Left ventricle myocardium inferior (tissue), 1 donor: ENCODE measurements at places on chromosomes 3 and 15.

DNA sequence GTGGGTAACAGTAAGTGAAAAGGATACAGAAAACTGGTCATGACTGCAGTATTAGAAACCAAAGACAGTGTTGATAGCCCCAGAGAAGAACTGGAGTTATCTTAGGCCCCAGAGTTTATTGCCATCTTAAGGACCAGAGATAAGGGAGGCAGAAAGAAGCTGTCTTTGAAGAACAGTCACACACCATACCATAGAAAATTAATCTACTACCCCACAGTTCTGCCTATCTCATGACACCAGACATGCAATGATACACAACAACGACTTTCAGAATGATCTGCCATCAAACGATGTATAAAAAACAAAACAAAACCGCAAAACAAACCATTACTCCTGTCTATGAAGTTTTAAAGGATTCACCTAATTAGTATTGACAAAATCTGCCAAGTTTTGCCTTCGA lies 9.6 kb downstream of the CPOX start:
- H3K4me3 ChIP-seq: no peak overlapping the region
- DNase-seq: no peak
- H3K36me3 ChIP-seq: peaks cover 65% of the 10 kb centered on the region
- no peaks in the 10 kb centered on the region for H3K27me3 ChIP-seq
- H3K4me1 ChIP-seq: peaks cover 1% of the 10 kb centered on the region

DNA sequence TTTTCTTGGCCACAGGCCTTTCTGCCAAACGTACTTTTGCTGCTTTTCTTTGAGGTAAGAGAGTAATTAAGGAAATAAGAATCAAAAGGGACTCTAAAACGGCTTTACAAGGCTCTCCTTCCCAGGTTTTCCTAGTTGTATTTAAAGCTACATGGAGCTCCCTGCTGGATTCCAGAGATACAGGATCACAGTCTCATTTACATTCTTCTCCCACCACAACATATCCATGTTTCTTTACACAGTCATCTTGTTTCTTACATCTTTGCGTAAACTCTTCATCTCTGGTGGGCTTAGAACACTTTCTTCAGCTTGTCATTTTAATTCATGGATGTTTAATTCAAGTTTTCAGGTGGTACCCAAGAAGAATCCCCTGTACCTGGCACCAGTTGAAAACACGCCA lies 117.6 kb upstream of the BFSP2 start:
- H3K27me3 ChIP-seq: no peaks in the 10 kb centered on the region
- H3K4me1 ChIP-seq: no peaks in the 10 kb centered on the region
- no peak overlapping the region for H3K27ac ChIP-seq
- H3K4me3 ChIP-seq: no peak overlapping the region

- no peaks in the 10 kb centered on the region for H3K27me3 ChIP-seq
- peaks cover 69% of the 10 kb centered on the region for H3K4me1 ChIP-seq
- H3K27ac ChIP-seq: peak overlapping the region; percentile 98
- no peak for DNase-seq
- H3K36me3 ChIP-seq: no peaks in the 10 kb centered on the region
- H3K4me3 ChIP-seq: peak overlapping the region; percentile 96
Observed at GRCh38 chr3:179149406-179149867, 1.3 kb downstream of the PIK3CA start.

DNA sequence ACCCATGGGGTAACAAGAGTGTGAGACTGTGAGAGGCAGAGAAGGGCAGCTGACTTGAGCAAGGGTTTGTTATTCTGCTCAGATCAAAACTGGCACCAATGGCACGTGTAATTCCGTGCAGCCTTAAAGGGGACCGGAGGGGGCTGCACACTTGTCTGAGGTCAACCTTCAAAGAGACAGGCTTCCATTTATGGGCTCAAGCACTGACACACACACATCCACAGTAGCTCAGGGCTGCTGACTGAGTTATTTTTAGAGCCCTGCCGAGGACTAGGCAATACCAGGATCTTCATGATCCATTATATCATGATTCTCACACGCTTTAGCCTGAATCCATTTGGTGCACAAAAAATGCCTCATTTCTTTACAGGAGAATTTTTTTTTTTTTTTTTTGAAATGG lies 20.6 kb upstream of the SPTBN5 start:
- no peak overlapping the region for H3K4me3 ChIP-seq
- no peak for DNase-seq
- peaks cover 24% of the 10 kb centered on the region for H3K36me3 ChIP-seq
- H3K4me1 ChIP-seq: peaks cover 96% of the 10 kb centered on the region

GRCh38 chr3:31705736-31706135 lies 173.0 kb downstream of the STT3B start:
- no peak overlapping the region for H3K4me3 ChIP-seq
- H3K4me1 ChIP-seq: peaks cover 6% of the 10 kb centered on the region
- no peak overlapping the region for H3K27ac ChIP-seq
- H3K27me3 ChIP-seq: no peaks in the 10 kb centered on the region
- DNase-seq: no peak

DNA sequence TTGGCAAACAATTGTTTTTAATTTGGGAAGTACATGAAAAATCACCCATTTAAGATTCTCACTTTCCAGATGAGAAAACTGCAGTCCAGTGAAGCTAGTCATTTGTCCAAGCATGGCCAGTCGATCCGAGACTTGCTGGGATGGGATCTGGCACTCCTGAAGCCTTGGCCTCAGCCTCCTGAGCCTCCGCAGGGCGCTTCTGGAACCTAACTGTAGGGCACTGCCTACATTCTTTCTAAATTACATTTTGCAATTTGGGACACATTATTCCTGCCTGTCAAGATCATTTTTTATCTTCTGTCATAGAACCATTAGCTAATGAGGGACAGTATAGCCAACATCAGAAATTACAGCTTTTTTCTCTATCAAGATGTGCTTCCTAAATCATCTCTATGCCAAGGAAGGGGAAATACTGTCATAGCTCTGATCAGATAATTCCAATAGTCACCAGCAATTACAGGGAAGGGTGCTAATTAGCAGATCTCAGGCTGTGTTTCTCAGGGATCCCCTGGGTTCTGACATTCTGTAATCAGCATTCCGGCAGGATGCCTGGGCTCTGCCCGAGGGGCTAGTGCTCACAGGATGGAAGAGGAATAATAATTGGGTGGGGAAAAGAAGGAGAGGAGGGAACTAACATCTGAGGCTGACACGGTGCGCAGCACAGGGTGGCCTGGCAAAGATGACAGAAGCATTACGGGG lies 28.3 kb downstream of the ANAPC13 start:
- no peak overlapping the region for H3K27ac ChIP-seq
- no peaks in the 10 kb centered on the region for H3K27me3 ChIP-seq
- no peaks in the 10 kb centered on the region for H3K36me3 ChIP-seq
- no peak overlapping the region for H3K4me3 ChIP-seq

DNA sequence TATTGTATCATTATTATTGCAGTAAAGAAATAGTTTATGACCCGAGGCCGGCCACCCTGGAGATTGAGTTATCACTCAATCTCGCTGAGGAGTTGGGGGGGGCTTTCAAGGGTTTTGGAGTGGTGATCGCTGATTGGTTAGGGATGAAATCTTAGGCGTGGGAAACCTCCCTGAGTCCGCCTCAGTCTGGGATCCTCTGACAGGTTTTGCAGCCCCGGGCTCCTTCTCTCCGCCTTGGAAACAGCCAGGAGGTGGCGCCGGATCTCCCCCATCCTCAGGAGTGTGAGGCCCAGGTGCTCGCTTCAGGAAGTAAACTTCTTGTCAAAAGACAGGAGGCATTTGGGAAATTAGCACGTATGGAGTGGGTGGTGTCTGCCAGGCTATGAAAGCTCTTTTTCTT lies 41.1 kb upstream of the SEC61A1 start:
- peaks cover 41% of the 10 kb centered on the region for H3K27me3 ChIP-seq
- no peak overlapping the region for H3K27ac ChIP-seq
- H3K4me3 ChIP-seq: no peak overlapping the region
- DNase-seq: no peak
- no peaks in the 10 kb centered on the region for H3K4me1 ChIP-seq
- H3K36me3 ChIP-seq: no peaks in the 10 kb centered on the region

- no peaks in the 10 kb centered on the region for H3K27me3 ChIP-seq
- no peak overlapping the region for H3K4me3 ChIP-seq
- peak overlapping the region; percentile 54 for H3K27ac ChIP-seq
- H3K36me3 ChIP-seq: no peaks in the 10 kb centered on the region
- H3K4me1 ChIP-seq: peaks cover 23% of the 10 kb centered on the region
Observed at GRCh38 chr3:126782536-126782935, 78.5 kb downstream of the CHCHD6 start.

GRCh38 chr15:84656972-84657371 lies 1.0 kb downstream of the NMB start:
- peaks cover 8% of the 10 kb centered on the region for H3K36me3 ChIP-seq
- H3K4me3 ChIP-seq: no peak overlapping the region
- no peak overlapping the region for H3K27ac ChIP-seq
- DNase-seq: no peak
- H3K4me1 ChIP-seq: peaks cover 56% of the 10 kb centered on the region

DNA sequence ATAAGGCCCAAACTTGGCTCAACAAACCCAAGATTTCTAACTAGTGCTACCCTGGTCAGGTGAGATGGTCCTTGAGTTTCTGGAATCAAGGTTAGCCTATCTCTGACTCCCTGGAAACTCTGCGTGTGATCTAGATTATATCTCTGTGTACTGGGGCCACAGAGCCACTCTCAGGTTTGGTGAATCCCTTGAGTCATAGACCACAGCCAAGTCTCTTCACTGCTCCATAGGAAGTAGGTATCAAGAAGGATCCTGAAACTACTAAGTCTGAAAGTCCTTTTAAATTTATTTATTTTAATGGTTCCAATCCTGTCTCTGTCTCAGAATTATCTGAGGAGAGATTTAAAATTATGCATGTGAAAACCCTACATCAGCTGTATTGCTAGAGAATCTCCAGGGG lies 99.1 kb downstream of the TUSC7 start:
- no peak for DNase-seq
- H3K27me3 ChIP-seq: no peaks in the 10 kb centered on the region
- H3K4me3 ChIP-seq: no peak overlapping the region
- H3K27ac ChIP-seq: no peak overlapping the region

DNA sequence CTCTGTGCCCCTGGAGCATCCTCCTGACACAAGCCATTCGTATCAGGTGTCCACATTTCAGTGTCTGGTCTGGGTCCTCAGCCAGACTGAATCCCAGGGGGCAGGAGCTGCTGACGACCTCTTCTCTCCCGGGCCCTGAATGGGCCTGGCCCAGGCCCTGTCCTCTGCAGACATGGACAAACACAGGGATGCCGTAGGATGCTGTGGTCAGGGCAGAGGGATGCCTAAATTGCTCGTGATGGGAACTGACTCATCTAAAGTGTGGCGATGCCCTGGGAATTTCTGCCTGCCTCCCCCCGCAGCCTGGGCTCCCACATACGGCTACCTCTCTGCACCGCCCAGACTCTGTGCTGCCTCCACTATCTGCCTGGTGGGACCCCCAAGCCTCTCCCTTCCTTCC lies 58.5 kb upstream of the CTSH start:
- no peaks in the 10 kb centered on the region for H3K27me3 ChIP-seq
- no peak overlapping the region for H3K27ac ChIP-seq
- H3K4me3 ChIP-seq: no peak overlapping the region
- peaks cover 5% of the 10 kb centered on the region for H3K4me1 ChIP-seq

DNA sequence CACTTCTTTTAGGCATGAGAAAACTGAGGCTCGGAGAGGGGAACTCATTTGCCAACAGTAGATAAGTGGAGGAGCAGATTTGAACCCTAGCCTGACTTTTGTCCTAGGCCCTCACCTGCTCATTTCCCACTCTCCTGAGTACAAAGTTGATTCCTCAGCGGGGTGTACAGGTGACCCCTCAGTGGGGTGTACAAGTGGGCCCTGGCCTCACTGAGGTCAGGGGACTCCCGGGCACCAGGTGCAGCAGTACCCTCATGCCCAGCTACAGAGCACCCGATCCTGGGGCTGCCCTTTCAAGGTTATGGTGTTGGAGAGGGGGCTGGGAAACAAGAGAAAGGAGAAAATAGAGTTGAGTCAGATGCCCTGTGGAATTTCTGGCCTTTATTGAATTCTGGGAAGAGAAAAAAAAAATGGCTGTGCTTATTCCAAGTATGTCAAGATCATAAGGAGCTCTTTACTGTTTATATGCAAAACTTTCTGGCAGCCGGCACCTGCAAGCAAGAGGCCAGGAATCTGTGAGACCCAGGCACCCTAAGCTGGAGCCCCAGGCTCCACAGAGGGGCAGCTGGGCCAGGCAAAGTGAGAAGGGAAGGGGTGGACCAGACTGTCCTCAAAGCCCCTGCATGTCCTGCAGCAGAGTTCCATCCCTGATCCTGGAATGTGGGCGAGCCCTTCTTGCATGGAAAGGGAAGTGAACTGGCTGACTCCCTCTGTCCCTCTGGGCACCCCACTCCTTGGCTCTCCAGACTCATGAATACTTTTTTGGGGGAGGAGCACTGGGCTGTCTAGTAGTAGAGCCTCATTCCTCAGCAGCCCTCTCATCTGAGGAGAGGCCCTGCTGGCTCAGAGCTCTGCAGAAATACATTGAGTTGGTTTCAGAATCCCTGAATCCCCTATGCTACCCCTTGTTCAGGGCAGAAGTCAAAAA lies 43.1 kb downstream of the AMOTL2 start:
- H3K36me3 ChIP-seq: no peaks in the 10 kb centered on the region
- peak overlapping the region; percentile 55 for H3K27ac ChIP-seq
- H3K4me1 ChIP-seq: peaks cover 69% of the 10 kb centered on the region
- H3K27me3 ChIP-seq: no peaks in the 10 kb centered on the region
- H3K4me3 ChIP-seq: no peak overlapping the region

DNA sequence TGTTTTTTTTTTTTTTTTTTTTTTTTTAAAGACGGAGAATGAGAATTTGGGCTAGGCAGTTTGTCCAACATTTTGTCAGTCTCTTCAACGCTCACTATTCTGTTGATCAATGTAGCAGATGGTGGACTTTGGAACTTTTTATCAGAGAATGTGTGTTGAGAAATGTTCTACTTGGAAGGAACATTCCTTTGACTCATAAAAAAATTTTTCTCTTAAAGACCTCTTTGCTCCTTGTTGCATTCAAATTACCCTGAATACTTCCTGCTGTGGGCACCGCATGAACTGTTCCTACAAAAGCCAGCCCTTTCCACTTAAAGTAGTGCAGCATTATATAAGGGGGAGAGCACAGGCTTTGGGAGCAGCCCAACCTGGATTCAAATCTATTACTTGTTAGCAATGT lies 182.9 kb downstream of the AKAP13 start:
- H3K27ac ChIP-seq: peak overlapping the region; percentile 67
- no peaks in the 10 kb centered on the region for H3K36me3 ChIP-seq
- H3K4me1 ChIP-seq: peaks cover 68% of the 10 kb centered on the region
- no peaks in the 10 kb centered on the region for H3K27me3 ChIP-seq
- no peak for DNase-seq

- H3K27me3 ChIP-seq: no peaks in the 10 kb centered on the region
- no peak overlapping the region for H3K27ac ChIP-seq
- H3K4me3 ChIP-seq: no peak overlapping the region
- DNase-seq: no peak
- no peaks in the 10 kb centered on the region for H3K4me1 ChIP-seq
Observed at GRCh38 chr3:197593046-197593380, 37.2 kb upstream of the BDH1 start.
